GM12891 (cell line): ENCODE measurements at places on chromosomes 12 and 14.

DNA sequence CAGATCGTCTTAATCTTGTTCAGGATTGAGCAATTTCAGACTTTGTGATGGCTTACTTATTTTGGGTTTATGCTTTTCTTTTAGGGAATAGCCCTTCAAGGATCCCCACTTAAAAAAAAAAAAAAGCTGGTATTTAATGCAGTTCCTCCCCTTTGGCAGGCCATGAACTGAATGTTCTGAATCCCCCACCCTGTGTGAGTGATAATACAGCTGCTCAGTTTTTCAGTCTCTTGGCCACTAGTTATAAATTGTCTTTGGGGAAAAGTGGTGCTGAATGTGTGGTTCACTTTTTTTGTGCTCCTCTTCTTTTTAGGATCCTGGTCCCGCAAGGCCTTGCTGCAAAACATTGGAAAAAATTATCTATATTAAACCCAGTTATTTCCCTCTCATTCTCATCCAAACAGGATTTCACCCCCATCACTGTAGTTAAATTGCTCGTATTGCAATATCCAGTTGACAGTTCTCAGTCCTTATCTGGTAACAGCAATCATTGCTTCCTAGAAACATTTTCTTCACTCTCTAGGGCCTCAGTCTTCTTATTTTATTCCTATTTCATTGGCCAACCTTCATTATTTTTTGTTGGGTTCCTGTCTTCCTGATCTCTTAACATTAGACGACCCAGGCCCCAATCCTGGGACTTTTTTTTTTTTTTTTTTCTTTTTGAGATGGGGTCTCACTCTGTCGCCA is 73.1 kb upstream of the PAWR start:
- DNase-seq, result no peak

- DNase-seq, result no peak
Measured at GRCh38 chr12:9752145-9752933, 8.4 kb downstream of the CD69 start.

DNA sequence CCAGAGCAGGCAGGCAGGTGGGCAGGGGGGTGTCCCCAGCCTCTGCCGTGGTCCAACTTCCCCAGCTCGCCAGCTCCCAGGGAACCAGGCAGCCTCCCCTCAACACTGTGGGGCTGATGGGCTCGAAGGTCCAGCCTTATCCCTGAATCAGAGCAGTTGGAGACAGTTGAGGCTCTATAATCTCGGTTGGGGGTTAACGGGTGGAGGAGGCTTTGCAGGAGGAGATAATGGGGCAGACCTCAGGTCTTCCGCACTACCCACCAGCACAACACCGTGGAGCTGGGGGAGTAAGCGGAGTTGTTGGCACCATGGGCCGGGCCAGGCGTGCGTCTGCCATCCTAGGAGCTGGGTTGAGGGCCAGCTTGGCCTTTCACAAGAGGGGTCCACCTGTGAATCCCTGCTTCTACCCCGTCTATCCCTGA is 13.9 kb upstream of the HDAC7 start:
- no peak for DNase-seq

DNA sequence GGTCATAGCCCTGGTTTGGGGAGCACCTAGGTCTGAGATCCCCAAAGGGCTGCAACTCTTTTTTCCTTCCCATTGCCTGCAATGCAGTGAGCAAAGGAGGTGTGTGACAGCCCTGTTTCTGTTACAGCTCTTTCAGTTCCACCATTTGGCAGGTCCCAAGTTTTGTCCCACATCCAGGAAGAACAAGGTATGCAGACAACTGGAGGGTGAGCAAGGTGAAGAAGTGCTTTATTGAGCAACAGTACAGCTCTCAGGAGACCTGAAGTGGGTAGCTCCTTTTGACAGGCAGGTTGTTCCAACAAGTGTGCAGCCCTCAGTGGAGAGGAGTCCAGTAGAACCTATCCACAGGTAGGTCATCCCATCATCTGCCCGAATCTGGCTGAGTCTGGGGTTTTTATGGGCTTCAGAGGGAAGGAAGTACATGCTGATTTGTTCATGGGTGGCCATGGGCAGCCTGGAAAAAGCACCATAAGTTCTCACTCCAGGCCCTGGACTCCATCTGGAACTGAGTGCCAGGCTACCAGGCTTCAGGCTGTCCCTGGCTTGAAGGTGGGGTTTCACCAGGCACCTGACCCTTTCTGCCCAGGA is 62.8 kb upstream of the NAV3 start:
- DNase-seq, result no peak

DNA sequence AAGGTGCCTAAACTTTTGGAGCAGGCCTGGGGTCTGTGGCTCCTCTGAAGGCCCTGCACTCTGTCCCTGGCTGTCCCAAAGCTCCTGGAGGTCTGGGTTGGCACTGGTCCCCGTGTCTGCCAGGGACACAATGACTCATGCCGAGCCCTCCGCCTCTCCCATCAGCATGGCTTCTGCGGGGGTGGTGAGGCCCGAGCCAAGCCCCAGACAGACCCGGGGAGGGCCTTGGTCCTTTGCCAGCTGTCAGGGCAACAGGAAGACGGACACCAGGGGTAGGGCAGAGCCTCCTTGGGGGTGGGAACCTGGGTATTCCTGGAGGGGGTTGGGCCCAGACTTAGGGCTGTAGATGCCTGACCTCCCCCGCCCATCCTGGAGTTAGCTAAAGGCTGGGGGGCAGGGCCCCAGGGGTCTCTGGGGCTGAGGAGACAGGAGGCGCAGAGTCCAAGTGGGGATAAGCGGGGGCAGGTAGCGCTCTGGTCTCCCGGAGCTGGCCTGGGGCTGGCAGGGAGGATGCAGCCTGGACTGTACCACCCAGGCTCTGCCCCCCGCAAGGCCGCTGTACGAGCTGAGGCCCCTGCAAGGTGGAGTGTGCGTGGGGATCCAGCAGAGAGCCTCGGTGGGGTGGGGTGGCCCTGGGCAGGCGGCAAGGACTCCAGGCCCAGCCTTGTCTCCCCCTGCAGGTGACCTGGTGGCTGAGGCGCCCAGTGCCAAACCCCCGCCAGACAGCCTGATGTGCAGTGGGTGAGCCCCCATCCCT is 16.4 kb upstream of the PUS1 start:
- no peak for DNase-seq
